ENCODE measurements at places on chromosomes 6 and 20.

DNA sequence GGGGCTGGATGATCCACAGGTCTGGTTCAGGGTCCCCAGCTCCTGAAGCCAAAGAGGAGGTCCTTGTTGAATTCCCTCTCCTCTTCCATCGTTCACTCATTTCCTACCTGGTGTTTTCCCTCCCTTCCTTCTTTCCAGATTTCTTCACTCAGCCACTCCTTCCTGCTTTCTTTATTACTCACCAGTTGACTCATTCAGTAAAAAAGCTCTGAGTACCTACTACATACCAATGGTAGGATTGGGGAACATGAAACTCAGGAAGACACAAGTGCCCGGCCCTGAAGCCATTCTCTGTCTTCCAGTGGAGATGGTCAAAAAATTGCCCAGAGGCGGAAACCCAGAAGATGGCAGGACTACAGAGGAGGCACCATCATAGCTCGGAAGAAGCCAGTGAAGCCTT lies 11.9 kb upstream of the NSFL1C start:
- no peak for DNase-seq

DNA sequence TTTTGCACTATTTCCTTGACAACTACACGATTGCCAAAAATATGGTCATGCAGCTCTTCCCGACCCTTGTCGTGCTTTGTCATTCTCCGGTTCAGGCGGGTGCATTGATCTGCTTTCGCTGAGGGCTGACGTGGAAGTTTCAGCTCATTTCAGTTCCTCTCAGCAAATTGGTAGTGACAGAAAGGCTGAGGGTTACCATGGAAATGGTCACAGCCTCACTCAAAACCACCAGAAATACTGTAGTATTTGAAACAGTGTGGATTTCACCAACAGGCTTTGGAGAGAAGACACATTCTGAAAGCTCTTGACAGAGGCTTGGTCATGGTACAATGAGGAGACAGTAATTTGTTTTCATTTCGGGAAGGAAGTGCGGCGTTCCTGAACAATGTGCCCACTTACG lies 99.7 kb upstream of the EXOC2 start:
- no peak for DNase-seq

DNA sequence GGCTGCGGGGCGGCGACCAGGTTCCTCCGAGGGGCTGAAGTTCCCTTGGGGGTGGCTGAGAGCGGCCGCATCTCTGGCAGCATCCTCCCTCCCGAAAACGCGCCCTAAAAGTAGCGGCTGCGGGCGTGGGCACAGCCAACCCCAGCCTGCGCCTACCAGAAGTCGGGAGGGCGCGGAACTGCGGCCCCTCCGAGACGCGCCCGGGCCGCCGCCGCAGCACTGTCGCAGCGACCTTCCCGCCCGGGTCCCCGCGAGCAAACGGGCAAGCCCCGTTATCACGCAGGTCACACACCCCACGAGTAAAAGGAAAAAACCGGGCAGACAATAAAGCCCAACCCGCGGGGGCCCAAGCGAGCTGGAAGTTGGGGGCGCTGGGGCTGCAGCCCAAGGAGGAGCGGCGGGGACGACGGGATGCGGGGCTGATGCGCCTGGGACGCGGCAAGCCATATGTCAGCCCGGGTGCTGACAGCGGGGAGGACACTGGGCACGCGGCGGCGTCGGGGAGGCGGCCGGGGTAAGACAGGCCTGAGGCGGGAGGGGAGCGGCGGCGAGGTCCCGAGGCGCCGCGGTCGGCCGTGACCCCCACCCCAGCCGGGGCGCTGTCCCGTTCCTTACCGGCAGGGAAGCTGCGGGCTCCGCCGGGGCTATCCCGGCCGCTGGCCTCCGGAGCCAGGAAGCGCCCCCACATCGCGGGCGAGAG lies 659 bp downstream of the CEP85L start:
- peak; percentile 37 for DNase-seq

- DNase-seq = no peak
Measured at GRCh38 chr6:3610921-3611320, 140.6 kb downstream of the PXDC1 start.

DNA sequence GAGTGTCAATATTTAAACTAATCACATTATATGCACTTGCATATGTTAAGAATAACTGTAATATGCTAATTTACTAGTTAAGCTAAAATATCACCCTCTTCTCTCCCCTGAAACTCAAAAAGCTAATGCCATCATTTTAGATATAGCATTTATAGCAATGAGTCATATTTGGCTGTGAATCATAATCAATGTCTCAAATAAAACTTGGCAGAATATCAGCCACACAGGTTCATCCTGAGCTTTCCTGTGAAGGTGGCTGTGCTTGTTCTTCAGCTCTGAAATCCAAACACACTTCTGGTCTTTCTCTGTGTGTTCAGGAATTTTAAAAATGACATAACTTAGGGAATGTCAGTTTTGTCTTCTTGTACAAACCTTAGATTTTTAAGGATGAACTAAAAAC lies 12.8 kb upstream of the PNRC1 start:
- DNase-seq = no peak

- DNase-seq = peak; percentile 73
Measured at GRCh38 chr6:169789944-169790927, 38.8 kb downstream of the ERMARD start.

- DNase-seq = no peak
Measured at GRCh38 chr6:148222846-148223245, 119.8 kb upstream of the SASH1 start.

GRCh38 chr6:153368131-153368530 lies 237.0 kb upstream of the RGS17 start:
- no peak for DNase-seq

DNA sequence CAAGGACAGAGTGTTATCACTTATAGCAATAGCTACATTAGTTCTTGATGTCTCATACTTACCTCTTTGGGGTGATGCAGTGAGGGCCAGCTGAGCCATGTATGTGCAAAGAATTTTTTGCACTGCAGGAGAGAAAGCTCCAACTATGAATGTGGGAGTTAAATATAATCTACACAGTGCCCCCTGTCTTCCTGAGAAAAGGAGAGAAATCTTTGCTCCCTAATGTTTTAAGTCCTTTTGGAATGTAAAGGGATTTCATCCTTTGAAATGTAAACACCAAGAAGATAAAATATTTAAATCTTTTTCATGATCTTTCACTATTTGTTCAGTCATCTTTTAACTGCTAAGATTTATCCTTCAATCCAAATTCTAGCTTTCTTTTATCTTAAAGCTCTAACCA lies 822.1 kb downstream of the TENT5A start:
- DNase-seq = no peak
